ENCODE measurements at places on chromosomes 3 and 15.
A peak's percentile ranks its signal among the peaks of the same experiment; 100 is the strongest.

DNA sequence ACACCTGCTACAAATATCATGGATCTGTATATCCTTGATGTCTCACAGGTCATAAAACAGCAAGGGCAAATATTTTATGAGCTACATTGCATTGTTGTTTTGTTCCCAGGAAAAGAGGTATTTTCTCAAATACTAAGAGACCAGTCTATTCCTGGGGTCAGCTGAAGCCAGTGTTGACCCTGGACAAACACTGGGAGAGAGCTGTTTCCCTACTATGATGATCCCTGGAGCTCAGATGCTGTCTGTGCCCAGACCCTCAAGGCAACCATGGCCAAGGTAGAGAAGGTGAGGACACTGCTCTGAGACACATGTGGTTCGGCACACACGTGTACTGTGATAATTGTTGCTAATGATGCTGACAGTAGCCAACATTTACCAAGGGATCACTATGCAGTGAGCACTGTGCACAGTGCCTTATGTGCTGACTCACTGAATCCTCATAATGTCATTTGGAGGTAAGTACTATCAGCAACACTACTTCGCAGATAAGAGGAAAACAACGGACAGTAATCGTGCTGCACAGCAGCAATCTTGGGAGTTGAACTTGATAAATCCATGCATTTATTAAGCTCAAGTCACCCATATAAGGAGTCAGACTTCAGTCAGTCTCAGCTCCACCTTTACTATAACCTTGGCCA lies 943.6 kb downstream of the FHIT start:
- DNase-seq = no peak
- H3K4me1 ChIP-seq = no peaks in the 10 kb centered on the region
- no peak overlapping the region for H3K27ac ChIP-seq
- no peaks in the 10 kb centered on the region for H3K36me3 ChIP-seq

DNA sequence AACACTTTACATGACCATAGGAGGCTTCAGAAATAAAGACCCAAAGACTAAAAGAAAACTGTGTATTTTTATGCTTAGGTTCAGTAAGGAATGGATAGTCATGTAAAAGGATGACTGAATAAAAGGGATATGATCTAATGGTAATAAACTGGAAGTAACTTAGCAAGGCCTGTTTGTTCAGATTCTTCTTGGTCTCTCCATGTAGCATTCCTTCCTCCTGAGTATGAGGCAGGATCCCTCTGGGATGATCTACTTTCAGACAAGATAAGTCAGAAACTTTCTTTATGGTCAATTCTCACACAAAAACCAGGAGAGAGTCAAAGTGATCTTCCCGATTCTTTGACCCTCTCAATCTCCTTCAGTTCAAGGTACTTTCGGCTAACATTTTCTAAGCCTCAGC lies 340.8 kb upstream of the DCBLD2 start:
- no peak overlapping the region for H3K4me3 ChIP-seq
- H3K27me3 ChIP-seq = no peaks in the 10 kb centered on the region
- no peak for DNase-seq
- no peaks in the 10 kb centered on the region for H3K4me1 ChIP-seq
- H3K36me3 ChIP-seq = no peaks in the 10 kb centered on the region

GRCh38 chr3:86782286-86782685 lies 208.7 kb downstream of the VGLL3 start:
- H3K4me1 ChIP-seq = no peaks in the 10 kb centered on the region
- no peaks in the 10 kb centered on the region for H3K36me3 ChIP-seq

DNA sequence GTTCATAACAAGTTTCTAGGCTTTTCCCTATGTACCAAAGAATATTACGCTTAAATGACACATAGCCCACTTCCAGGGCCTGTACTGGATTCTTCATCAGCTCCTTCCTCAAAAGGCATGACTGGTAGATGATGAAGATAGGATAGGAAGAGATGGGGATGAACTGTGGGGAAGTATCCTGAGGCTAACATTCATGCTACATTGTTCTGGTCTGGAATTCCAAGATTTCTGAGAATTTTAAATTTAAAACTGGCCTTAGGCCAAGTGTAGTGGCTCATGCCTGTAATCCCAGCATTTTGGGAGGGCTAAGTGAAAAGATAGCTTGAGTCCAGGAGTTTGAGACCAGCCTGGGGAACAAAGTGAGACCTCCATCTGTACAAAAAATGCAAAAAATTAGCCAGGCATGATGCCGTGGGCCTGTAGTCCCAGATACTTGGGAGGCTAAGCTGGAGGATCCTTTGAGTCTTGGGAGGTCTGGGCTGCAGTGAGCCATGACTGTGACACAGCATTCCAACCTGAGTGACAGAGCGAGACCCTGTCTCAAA lies 160.1 kb upstream of the PLAAT1 start:
- H3K27ac ChIP-seq = no peak overlapping the region
- no peaks in the 10 kb centered on the region for H3K27me3 ChIP-seq
- H3K36me3 ChIP-seq = no peaks in the 10 kb centered on the region

GRCh38 chr3:79751703-79752102 lies 16.1 kb downstream of the ROBO1 start:
- H3K27me3 ChIP-seq = no peaks in the 10 kb centered on the region
- no peak overlapping the region for H3K4me3 ChIP-seq
- H3K27ac ChIP-seq = no peak overlapping the region
- DNase-seq = no peak
- no peaks in the 10 kb centered on the region for H3K36me3 ChIP-seq

- H3K4me1 ChIP-seq = no peaks in the 10 kb centered on the region
- peaks cover 10% of the 10 kb centered on the region for H3K27me3 ChIP-seq
Measured at GRCh38 chr15:72437650-72438316, 36.3 kb upstream of the ARIH1 start.

DNA sequence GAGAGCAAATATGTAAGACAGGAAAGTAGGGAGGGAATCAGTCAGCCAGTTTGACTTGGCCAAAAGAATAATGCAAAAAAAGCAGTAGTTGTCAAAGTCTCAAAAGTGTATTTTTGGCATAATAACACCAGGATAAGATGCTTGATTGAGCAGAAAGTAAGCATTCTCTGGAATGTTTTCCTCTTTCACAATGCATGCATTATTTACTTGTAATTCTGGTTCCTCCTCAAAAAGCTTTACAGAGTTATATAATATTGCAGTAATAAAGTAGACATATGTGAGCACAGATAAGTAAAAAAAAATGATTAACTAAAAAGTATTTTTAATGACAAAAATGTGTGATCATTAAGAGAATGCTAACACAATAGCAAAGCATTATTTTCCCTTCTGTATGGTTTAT lies 285.9 kb upstream of the BCHE start:
- H3K4me1 ChIP-seq = no peaks in the 10 kb centered on the region
- DNase-seq = no peak
- no peaks in the 10 kb centered on the region for H3K36me3 ChIP-seq
- no peak overlapping the region for H3K27ac ChIP-seq
- H3K4me3 ChIP-seq = no peak overlapping the region
- no peaks in the 10 kb centered on the region for H3K27me3 ChIP-seq

GRCh38 chr3:183259621-183260020 lies 6.6 kb downstream of the B3GNT5 start:
- H3K4me3 ChIP-seq = no peak overlapping the region
- DNase-seq = no peak
- H3K27ac ChIP-seq = peak overlapping the region; percentile 33
- H3K27me3 ChIP-seq = no peaks in the 10 kb centered on the region

- no peaks in the 10 kb centered on the region for H3K4me1 ChIP-seq
- H3K27ac ChIP-seq = no peak overlapping the region
- peaks cover 18% of the 10 kb centered on the region for H3K36me3 ChIP-seq
- no peak overlapping the region for H3K4me3 ChIP-seq
- H3K27me3 ChIP-seq = no peaks in the 10 kb centered on the region
Measured at GRCh38 chr3:65439641-65440284, 599.0 kb downstream of the MAGI1 start.

DNA sequence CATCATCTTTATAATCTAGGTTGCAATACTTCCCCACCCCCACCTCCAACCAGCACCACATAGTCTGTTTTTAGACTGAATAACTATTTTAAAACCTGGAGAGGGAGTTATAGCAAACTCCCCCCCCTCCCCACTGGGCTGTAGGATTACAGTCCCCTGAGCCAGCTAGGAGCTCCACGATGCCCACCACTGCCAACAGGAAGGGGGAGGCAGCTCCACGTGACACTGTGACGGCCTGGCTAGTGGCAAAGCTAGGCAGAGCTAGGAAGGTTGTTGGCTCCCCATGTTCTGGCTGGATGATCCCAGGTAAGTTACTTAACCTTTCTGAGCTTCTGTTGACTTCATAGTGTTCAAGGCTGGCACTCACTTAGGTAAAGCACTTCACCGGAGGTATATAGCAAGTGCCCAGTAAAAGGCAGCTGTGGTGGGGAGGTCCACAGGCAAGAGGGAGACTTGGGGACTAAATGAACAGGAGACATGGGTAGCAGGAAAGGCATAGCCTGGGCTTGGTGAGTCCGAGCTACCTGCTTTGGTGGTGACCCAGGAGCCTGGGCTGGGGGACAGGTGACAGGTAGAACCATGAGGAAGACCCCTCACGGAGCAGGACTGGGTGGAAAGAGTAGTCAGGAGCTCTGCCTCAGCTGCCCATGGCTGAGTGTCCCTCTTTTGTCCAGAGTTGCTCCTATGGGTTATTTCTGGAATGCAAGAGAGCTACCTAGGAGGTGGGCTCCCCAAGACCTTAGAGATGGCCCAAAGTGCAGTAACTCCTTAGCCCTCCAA lies 4.0 kb upstream of the TBC1D21 start:
- H3K4me3 ChIP-seq = no peak overlapping the region
- no peak for DNase-seq
- H3K27me3 ChIP-seq = no peaks in the 10 kb centered on the region
- no peaks in the 10 kb centered on the region for H3K36me3 ChIP-seq

DNA sequence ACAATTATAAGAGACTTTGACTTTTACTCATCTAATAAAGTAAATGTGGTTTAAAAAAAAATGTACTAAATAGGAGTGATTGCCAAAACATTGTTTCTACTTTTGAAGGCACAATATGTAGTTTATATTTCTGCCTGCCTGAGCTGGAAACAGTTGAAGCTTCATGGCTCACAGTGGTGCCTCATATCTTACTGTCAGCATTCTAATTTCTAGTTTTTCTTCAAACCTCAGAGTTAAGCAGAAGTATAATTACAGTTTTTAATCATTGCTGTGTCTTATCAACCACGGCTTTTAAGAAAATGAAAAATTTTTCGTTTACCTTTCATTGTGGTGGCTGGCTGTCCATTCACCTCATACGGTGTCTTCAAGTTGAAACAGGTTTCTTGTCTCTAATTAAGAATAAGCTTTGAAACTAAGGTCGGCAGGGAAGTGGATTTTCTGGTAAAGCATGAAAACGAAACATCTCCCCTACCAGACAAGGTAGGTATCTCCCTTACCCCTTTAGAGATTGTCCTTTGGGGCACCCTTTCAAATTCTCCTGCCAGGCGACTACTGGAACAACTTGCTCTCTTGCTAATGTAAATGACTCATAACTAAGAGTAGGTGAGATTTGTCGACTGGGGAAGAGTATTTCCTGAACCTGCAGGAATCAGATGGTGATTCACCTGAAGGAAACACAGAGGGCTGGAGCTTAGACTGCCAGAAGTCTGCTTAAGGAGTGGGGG lies at the start of gene GPR87:
Gene GPR87, minus strand, starts transcription at position 554 of the 725 bp plus-strand sequence. CDS start 16,720 bp downstream, outside the sequence.
- no peaks in the 10 kb centered on the region for H3K27me3 ChIP-seq
- no peak within 1 kb of the TSS for H3K27ac ChIP-seq
- no peaks in the 10 kb centered on the region for H3K36me3 ChIP-seq
- DNase-seq = no peak

DNA sequence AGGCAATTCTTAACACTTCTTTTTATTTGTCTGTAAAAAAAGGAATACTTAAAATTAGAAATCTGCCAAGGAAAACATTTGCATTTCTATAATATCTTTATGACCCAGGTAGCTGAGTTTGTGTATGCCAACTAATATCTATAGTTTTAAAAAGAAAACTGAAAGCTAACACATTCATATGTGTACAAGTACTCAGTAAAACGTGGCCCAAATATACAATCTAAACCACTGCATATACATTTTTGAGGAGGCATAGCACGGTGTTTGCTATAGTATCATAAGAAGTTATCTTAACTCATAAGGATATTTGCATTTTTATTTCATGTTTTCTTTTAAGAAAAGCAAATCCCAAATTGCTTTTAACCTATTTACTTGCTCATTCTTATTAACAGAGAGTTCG lies 172.7 kb downstream of the ZBTB20 start:
- H3K36me3 ChIP-seq = no peaks in the 10 kb centered on the region
- no peak overlapping the region for H3K4me3 ChIP-seq
- H3K27ac ChIP-seq = no peak overlapping the region
- no peaks in the 10 kb centered on the region for H3K4me1 ChIP-seq
- no peak for DNase-seq

DNA sequence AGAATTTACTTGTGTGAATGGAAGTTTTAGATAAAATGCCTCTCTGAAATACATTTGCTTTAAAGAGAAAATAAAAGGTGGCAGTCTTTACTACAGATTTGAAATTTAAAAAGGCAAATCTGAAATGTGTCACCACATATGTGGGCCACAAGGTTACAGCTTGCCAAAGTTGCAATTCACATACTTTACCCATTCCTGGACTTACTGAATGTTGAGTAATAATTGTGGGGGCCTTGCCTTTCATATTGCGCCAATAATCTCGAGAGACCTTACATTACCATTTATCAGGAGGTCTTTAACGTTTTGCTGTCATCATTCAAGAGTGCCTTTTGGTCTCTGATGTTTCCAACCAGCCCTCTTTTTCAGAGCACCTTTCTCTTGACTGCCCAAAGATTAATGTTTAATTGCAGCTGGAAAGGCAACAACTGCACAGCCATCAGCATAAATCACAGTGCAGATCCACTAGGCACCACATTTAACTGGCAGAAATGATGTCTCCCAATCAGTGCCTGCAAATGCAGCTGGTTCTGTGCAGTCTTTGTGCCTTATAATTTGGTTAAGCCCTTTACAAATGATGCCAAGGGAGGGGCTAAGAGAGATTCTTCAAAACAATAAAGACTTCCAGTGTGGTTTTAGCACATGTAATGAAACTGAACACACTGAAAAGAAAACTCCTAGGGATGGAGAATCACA lies 206.8 kb downstream of the MAGI1 start:
- no peaks in the 10 kb centered on the region for H3K27me3 ChIP-seq
- no peak overlapping the region for H3K27ac ChIP-seq
- H3K4me1 ChIP-seq = peaks cover 11% of the 10 kb centered on the region
- DNase-seq = no peak

DNA sequence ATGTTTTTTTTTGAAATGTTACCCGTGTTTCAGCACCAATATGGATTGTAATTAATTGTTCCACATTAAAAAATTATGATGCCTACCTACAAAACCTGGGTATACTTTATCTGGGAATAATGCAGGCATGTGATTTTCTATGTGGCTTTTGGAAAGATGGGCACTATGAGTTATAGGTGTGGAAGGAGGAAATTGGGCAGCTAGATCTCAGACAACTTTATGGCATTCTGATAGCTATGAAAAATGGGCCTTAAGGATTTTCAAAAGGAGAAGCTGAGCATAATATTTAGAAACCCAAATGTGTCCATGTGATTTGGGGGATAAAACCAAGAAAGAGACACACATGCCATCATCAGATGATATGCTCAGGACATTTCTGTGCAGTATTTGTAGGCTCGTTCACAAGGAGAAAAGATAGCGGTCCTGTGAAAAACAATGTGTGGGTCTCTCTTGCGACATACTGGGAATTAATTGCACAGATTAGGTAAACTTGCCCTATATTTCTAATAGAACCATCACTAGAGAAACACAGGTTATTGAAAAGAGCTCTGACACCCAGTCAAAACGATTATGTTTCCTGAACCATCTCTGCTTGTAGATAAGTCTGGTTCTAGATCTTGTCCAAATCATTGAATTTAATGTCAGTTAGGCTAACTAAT lies 35.3 kb downstream of the ARPP21 start:
- H3K4me1 ChIP-seq = peaks cover 35% of the 10 kb centered on the region
- DNase-seq = no peak
- peak overlapping the region; percentile 7 for H3K4me3 ChIP-seq
- H3K36me3 ChIP-seq = no peaks in the 10 kb centered on the region
- H3K27ac ChIP-seq = peak overlapping the region; percentile 43
- H3K27me3 ChIP-seq = no peaks in the 10 kb centered on the region
